ENCODE measurements at places on chromosomes 6 and 20.

- no peak for DNase-seq
Measured at GRCh38 chr6:57162516-57162915, 9.6 kb upstream of the BAG2 start.

GRCh38 chr6:21767891-21768648, 174.5 kb downstream of the SOX4 start:
- peak; percentile 60 for DNase-seq

DNA sequence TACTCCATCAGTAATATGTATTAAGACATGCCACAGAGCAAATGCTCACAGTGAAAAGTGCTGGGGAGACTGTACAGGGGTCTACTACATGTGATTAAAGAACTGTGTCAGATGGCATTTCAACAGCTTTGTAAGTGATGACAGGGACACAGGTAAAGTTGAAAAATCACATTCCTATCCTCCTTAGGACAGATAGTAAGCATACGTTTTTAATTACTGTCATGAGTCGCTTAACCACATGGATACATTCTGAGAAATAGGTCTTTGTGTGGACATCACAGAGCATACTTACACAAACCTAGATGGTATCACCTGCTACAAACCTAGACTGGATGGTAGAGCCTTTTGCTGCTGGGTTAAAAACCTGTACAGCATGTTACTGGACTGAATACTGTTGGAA, 645.8 kb upstream of the AGPAT4 start:
- no peak for DNase-seq

- DNase-seq, result no peak
Measured at GRCh38 chr6:98777762-98778161, 56.6 kb upstream of the POU3F2 start.

DNA sequence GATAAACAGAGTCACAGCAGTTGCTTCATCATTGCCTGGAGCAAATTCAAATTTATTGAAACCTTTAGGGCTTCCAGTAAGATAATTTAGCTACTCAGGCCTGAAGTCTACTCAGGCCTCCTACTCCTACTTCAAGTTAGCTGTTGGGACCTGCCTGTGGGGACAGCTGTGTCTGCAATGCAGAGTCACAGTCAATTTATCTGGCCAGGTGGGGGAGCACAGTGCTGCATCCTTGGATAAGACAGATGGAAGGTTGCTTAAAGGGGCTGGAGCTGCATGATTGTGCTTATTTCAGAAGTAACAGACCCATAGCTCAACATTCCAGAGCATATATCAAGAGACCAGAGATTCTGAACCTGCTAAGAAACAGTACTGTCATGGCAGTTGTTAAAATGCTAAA, 932.1 kb downstream of the QKI start:
- DNase-seq, result no peak

DNA sequence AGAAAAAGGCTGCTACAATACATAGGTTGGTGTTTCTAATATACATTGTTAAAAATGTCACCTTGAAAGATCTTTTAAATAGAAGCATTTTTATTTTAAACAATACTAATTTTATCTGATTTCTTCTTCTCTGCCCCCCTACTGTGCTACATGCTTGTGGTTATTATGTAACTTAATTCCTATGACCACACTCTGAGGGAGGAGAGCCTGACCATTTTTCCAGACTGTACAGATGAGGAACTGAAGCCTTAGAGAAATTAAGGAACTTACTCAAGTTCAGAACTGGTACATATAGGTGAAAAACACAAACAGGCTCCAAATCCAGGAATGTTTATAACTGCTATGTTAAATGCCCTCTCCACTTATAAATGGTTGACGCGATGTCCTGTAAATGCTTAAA, 43.4 kb upstream of the ARHGAP18 start:
- DNase-seq, result peak; percentile 53

DNA sequence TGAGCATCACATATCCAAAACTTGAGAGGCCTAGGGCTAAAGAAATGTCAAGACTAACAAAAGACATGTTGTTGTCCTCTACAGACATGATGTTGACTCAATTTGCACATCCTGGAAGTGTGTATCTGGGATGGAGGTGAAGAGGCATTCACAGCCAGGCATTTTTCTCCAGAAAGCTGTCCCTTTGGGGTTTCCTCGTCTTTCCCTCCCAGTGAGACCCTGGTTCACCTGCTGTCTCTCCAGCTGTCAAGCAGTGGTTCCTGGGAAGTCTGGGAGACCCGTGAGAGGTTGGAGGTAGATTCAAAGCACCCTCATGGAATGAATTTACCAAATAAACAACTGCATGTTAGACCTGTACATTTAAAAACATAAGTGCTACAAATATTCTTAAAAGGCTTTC, 32.1 kb downstream of the BACH2 start:
- no peak for DNase-seq

- DNase-seq, result no peak
Measured at GRCh38 chr6:14510038-14510437, 392.5 kb downstream of the CD83 start.

GRCh38 chr20:50498071-50498776, 12.0 kb upstream of the PTPN1 start:
- DNase-seq, result peak; percentile 42

- DNase-seq, result peak; percentile 60
Measured at GRCh38 chr6:157962601-157963302, 18.9 kb upstream of the SYNJ2 start.

DNA sequence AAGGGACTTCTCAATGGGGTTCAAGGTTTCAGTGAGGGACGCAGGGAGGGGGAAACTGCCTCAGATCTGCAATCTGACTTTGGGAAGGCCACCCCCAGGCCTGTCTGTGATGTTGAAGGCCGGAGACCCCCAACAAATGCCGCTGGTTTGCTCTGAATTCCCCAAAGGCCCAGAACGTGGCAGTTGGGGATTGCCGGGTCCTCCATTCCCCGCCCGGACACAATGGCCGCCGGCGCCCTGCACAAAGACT, 326 bp upstream of the BCL2L1 start:
- no peak for DNase-seq

DNA sequence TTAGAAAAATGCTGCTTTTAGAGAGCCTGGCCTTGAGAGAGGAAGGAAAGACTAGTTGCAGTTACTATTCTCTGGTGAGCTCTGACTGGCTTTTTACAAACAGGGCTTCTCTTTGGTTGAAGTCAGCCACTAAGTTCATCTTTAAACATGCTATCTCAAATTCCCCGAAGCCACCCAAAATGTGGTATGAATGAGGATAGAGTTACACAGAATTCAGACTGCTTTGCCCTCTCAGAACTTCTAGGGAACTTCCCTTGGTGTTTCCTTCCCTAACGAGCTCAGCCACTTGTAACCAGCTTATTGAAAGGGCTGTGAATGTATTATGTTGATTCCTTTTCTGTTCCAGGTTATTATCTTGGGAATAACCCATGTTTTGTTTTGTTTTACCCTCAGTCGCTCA, 73.5 kb downstream of the EFHC1 start:
- DNase-seq, result no peak

All from GM03348 (cell line).